ENCODE measurements at places on chromosomes 7 and 10.

- no peak for DNase-seq
Observed at GRCh38 chr7:75639071-75639885, 99.5 kb downstream of the HIP1 start.

DNA sequence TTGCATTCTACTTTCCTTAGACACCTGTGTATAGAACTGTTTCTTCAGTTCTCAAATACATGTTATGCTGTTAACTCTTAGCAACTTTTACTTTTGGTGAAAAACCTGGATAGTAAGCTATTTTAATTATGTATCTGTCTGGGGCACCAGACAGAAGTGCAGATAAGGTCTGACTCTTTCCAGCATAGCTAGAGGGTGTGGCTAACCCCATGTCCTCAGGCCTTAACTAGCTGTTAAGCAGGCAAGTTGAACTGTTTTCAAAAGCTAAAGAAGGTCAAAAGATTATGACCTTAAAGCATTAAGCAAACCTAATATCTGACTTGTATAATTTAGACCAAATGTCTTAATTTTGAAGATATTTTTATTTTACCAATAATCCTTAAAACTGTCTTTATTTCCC, 45.1 kb upstream of the INHBA start:
- no peak for DNase-seq

- no peak for DNase-seq
Observed at GRCh38 chr7:128880791-128881457, 18.3 kb downstream of the ATP6V1F start.

- no peak for DNase-seq
Observed at GRCh38 chr10:8350250-8350967, 295.9 kb downstream of the GATA3 start.

- DNase-seq, result peak; percentile 51
Observed at GRCh38 chr10:52526251-52526823, 212.3 kb downstream of the DKK1 start.

DNA sequence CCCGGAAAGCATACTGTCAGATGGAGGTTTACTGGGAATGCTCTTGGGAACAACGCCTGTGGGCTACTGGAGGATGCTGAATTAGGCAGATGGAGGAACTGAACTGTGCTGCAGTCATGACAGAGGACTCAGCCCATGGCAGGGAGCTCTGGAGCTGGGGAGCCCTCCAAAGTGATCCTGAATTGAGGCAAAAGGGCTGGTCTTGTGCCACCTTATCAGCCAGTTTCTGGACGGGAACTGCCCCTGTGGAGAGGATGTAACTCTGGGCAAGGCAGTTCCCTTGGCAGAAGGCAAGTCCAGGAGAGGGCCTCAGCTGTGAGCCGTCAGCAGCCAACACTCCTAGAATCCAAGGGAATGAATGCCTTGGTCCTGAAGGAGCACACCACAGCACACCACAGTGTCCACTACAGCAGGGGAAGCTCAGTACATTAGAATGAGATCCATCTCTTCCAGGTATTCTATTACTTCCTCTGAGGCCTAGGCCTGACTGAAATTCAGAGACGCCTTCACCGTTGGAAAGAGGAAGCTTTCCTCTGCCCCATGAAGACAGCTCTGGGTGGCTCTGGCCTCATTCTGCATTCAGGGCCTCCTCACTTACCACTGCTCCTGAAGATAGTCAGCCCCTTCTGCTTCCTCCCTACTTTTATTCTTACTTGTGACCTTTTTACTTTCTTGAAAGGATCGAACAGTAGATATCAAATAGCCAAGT, 139.6 kb upstream of the GPR26 start:
- no peak for DNase-seq

- DNase-seq, result no peak
Observed at GRCh38 chr10:14009371-14010100, 321.2 kb downstream of the FRMD4A start.

GRCh38 chr10:77586719-77587415, 50.7 kb downstream of the KCNMA1 start:
- peak; percentile 53 for DNase-seq

DNA sequence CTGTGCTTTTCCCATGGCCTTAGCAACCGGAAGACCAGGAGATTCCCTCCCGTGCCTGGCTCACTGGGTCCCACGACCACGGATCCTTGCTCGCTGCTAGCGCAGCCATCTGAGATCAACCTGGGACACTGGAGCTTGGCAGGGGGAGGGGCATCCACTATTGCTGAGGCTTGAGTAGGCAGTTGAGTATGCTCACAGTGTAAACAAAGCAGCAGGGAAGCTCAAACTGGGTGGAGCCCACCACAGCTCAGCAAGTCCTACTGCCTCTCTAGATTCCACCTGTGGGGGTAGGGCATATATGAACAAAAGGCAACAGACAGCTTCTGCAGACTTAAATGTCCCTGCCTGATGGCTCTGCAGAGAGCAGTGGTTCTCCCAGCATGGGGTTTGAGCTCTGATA, 697.0 kb downstream of the SORCS1 start:
- no peak for DNase-seq

DNA sequence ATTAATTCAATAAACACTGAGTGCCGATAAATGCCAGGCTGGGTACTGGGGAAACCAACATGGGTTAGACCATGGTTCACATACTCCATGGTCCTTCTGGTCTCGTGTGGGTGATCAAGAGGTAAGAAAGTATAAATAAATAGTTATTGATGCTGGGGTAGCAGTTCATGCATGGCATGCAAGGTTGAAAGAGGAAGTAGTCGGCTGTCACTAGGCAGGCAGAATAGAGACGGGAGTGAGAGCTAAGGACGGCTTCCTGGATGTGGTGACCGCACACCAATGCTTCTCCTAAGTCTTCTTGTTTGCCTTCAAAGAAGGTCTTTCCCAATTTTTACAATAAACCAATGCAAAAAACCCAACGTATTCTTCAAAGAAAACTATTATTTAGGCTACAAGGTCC, 208.6 kb downstream of the ADAM12 start:
- no peak for DNase-seq

- no peak for DNase-seq
Observed at GRCh38 chr10:84101042-84101441, 38.3 kb upstream of the GHITM start.

DNA sequence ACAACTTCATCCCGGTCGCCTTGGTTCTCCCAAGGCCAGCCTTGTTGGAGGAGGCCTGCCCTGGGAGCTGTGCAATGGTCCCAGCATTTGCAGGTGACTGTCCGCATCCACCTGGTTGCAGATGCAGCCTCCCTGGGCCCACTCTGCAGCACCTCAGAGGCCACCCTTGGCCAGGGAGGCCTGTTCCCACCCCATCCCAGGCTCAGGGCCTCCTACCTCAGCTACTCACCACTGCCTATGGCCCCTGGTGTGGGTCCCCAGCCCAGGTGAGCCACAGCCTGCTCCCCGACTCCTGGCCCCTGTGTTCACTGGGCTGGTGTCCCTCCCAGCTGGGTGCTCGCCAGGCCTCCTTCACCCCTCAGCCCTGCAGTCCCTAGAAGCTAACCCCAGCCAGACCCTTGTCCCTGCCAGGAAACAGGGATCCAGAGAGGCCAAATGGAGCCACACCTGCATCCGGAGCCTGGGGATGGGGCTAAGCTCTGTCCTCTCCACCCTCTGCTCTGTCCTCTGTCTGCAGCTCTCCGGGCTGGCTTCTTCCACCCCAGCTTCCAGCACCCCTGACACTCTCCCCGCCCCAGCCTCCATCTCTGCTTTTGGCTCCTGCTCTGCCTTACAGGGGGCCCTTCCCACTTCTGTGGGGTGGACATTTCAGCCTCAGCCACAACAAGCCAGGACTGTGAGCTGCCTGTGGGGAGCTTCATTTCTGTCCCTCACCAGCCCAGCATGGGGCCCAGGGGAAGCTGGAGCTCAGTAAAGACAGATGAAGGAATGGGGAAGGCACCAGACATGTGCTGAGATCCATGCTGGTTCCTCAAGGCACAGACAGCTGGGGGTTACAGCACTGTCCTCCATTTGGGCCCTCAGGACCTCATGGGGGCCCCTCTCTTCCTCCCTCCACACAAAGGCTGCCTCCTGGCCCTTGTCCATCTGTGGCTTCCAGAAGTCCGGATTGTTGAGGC, 35.6 kb upstream of the ANTXRL start:
- DNase-seq, result no peak

- DNase-seq, result no peak
Observed at GRCh38 chr10:89670926-89671325, 25.9 kb upstream of the PANK1 start.

DNA sequence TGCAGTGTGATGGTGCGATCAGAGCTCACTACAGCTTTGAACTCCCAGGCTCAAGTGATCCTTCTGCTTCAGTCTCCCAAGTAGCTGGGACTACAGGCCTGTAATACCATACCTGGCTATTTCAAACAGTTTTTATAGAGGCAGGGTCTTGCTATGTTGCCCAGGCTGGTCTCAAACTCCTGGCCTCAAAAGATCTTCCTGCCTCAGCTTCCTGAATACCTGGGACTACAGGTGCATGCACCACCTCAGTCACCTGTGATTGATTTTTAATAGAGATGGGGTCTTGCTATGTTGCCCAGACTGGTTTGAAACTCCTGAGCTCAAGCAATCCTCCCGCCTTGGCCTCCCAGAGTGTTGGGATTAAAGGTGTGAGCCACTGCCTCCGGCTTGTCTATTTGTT, 26.4 kb upstream of the CCL24 start:
- no peak for DNase-seq

GRCh38 chr10:9470581-9470980, 1416.1 kb downstream of the GATA3 start:
- DNase-seq, result no peak

GRCh38 chr7:124515106-124515830, 250.3 kb downstream of the GPR37 start:
- no peak for DNase-seq

DNA sequence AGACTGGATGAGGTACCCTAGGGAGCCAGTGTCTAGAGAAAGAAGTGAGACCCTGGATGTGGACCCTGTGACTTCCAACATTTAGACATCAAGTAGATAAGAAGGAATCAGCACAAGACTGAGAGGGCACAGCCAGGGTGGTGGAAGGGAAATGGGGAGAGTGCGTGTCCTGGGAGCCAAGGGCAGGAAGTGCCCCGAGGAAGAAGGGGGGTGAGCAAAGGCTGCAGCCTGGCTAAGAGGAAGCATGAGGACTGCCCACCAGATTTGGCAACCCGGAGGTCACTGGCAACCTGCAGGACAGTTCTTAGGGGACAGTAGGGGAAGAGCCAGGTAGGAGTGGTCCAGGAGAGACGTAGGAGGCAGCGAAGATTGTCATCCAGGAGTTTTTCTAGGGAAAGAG, 14.8 kb downstream of the COL13A1 start:
- DNase-seq, result no peak

GRCh38 chr10:92502296-92502808, 71.5 kb downstream of the IDE start:
- DNase-seq, result no peak

GRCh38 chr7:148912758-148913541, 28.9 kb upstream of the EZH2 start:
- no peak for DNase-seq

GRCh38 chr10:42864575-42864974, 82.0 kb downstream of the BMS1 start:
- no peak for DNase-seq

- no peak for DNase-seq
Observed at GRCh38 chr7:71972534-71972933, 439.6 kb downstream of the CALN1 start.

GRCh38 chr10:810351-810846, 120.9 kb upstream of the DIP2C start:
- DNase-seq, result no peak

DNA sequence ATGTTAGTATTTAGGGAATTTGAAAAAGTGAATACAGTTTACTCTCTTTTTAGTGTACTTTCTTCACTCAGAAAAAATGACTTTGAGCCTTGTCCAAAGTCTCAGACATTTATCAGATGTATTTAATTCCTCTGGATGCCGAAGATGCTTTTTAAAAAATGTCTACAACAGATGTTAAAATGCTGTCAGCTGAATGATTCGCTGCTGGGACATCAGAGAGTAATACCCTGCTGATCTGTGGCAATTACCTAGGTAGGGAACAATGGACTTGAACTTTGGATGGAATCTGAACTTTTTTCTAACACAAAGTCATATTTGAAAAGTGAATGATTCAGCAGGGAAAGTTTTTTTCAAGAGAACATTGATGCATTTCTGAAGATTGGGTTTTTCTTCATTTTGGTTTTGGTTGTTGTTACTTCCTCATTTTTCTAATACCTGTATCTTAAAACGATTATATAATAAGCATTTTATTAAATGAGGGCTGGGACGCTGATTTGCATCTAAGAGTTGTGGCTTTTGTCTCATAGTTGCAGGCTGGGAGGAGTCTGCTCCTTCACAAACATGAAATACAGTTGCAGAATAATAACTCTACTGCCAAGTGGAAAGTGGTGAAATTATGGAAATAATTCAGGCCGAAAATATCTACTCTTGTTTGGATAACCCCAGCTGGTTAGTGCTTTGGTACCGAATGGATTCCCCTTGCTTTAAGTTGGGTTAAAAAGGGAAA, 98.0 kb downstream of the SPAG6 start:
- no peak for DNase-seq

GRCh38 chr10:7412237-7412927, 1.5 kb upstream of the SFMBT2 start:
- no peak for DNase-seq

DNA sequence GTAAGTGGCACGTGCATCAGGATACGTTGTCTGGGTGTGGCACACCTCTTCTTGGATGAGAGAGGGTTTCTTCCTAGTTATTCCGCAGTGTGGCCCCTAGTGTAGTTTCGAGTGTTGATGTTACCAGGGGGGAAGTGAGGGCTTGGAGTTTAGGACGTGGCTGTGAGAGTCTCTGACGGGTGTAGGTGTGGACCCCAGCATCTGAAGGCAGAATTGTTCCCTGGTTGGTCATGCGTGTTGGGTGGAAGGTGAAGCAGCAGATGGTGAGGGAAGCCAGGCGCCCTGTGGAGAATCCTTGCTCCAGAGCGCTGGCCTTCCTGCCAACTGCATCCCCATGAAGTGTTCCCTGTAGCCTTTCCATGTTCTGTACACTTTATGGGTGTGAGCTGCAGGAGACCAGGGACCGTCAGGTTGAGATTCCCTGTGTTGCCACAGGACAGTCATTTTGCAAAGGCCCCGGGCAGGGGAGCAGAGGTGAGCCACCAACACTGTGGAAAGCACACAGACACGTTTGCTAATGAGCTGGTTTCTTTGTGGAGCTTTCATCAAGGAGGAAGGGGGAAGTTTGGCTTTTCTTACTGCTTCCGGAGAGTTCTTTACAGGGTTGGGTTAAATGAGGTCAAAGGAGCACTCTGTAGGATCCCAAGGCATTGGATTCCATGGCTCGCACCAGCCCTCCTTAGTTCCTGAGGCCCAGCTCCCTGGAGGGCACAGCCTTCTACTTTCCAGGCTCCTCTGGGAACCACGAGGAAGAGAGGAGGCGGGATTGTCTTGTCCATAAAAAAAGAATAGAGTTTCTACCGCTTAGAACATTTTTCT, 32.0 kb downstream of the TSPAN14 start:
- no peak for DNase-seq

DNA sequence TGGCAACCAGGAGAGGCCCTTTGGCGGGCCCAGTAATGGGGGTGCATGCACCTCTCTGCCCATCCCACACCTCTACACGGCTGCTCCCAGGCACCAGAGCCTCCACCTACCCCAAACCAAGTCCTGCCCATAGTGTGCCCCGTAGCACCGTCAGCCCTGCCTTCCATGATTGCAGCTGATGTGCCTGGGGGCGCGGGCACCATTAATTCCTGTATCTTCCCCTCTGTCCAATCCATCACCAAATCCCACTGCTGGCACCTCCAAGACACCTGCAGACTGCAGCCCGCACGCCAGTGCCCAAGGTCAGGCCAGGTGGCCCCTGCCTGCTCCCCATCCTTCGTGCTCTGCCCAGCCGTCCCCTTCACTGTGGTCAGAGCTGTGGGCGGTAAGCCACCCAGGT, 533.0 kb downstream of the PTPRN2 start:
- no peak for DNase-seq

Measured in retinal pigment epithelial cell (primary cell).